ENCODE measurements at places on chromosomes 2 and 18.

- no peak for DNase-seq
These were observed 824.0 kb downstream of the SLC4A3 start for GRCh38 chr2:220451438-220451837.

DNA sequence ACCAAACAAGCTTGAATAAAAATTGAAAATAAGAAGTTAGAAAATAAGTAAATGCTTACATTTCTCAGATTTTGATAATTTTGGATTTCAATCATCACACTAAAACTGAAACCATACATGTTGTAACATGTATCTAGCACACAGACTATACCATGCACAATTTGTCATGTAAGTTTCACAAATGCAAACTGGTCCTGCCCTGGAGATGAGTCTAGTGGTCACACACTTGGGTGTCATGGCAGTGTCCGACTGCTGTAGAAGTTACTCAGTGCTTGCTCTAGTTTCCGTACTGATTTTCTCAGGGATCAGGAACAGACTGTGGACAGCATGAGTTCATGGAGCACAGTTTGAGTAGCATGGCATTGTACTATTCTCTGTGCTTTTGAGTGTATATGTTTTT is 182.9 kb upstream of the RMP24 start:
- DNase-seq = no peak

DNA sequence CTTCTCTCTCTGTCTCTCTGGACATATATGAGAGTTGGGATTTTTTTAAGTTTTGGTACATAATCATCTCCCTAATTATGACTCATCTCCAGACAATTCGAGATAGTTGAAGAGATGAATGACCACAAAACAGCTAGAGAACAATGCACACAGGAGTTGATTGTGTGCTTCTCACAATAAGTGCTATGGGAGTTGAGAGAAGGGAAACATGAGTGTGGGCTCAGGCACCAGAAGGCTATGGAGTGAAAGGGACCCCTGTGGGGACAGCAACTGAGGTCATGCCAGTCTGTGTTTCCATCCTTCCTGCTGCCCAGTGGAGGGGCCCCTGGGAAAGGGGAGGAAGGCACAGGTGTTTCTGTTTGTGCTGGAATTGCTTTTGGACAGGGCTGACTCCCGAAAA is 6.5 kb upstream of the YWHAQ start:
- no peak for DNase-seq

GRCh38 chr2:233654501-233654900 is 17.2 kb upstream of the UGT1A9 start:
- DNase-seq = no peak

DNA sequence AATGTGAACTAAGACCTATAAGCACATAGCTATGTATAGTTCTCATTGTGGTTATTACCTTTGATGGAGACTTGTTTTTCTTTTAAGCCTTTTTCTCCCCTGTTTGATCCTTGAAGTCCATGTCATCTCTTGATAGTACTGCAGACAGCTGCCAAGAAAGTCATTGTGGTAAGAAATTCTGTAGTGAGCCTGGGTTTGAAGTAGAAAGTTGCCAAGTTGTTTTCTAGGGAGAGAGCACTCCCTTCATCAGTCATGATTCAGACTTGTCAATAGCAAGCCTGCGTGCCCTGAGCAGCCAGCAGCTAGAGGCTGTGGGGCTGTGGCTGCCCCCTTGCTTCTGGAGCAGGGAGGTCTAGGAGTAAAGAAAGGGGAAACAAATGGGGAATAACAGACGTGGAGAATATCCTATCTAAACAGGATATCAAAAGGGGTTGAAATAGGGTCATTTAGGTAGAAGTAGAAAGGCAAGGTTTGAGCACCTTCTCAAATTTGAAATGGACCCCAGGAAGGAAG is 8.4 kb downstream of the SP5 start:
- DNase-seq = no peak

DNA sequence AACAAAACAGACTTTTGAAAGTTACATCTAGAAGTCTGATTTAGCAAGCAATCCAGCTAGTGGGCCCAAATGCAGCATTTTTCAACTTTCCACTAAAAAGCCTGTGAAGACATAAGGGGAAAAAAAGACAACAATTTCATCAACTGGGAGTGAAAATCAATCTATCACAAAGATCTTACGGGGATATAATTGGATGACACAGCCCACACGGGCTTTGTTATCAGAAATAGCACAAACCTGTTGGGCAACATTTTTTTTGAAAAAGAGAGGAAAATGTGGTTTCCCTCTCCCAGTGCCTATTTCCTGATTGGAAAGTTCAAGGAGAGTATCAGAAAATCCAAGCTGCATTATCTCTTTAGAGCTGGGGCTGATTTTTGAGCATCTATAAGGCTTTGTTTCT is 132.7 kb downstream of the EVA1A start:
- DNase-seq = no peak

DNA sequence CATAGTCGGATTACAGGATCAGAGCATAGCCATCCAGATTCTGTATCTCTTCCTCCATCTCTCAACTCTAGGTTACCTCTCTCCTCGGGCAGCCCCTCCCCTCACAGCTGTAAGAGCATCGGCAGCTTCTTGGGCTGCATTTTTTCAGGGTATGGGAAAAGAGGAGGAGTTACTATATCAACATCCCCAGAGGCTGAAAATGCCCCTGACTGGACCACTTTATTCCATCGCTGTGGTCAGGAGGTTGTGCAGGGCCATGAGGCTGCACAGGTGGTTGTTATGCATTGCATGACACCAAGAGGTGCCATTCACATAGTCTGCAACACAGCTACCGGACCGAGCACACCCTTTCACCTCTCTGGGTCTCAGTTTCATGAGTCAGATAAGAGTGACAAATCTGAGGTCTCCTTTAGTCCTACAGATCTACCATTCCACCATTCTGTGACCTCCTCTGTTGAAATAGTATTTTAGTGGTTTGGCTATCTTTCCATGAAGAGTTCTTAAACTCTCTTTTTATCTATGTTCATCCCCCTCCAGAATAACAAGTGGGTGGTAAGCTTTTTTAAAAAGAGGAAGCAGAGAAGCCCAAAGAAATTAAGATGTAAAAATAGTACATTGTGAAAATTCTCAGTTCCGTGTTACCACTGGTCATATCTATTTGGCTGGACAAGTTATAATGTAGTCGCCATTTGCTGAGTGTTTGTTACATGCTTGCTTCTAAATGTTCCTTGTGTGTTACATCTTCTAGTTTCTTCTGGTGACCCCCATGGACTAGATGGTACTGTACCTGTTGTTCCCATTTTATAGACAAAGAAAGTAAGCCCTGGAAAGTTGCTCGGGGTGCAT is 56.6 kb upstream of the SLC1A4 start:
- DNase-seq = no peak

DNA sequence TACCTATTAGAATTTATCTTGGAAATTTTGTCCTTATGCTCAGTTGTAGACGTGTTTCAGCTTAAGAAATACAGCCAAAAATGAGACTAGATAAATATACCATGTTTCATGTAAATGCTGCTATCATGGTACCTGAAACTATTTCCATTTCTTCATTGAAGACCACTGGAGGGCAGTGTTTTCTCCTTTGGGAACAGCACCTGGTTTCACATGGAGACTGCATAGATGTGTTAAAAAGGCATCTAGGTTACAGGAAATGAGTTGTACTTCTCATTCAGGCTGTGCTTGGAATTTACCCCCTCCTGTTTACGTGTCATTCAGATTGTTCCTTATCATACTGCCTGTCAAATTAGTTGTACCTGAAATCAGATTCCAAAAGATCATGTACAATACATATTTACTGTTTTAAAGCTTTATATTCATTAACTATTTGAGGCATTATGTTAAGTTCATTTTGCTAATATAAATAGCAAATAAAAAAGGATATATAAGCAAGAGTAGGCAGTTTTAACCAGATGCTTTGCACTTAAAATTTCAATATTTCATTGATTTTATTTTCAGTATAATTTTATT is 57.3 kb upstream of the PSMD14 start:
- DNase-seq = peak; percentile 45

DNA sequence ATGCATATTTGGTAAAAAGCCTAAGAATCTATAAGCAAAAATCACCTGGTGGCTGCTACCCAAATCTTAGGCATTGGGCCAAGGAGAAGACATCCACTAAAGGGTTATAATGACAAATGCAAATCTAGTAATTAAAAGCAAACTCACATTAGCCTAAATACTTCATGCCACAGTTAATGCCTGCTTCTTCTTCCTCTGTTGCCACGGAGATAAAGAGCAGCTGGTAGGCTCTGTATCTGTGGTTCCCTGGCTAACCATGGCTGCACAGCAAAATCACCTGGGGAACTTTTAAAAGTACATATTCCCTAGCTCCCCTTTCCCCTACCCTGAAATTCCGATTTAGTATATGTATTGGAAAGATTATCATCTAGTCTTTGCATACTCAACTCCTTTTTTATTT is 114.3 kb downstream of the LNPK start:
- no peak for DNase-seq

DNA sequence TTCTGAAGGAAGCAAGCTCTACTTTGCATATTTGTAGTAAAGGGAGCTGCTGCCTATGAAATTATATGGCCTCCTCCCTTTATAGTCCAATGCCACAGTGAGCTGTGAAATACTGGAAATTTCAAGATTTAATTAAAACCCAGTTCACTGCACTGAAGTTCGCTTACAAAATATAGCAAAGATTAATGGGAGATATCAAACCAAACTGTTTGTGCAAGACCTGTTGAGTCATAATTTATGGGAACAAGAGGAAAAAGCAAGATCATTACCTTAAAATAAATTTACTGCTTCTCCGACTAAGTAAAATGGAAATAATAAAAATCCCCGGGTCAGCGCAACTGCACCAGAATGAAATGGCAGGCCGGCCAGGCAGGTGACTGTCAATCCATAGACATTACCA is 215.5 kb upstream of the RAB6C start:
- DNase-seq = no peak

DNA sequence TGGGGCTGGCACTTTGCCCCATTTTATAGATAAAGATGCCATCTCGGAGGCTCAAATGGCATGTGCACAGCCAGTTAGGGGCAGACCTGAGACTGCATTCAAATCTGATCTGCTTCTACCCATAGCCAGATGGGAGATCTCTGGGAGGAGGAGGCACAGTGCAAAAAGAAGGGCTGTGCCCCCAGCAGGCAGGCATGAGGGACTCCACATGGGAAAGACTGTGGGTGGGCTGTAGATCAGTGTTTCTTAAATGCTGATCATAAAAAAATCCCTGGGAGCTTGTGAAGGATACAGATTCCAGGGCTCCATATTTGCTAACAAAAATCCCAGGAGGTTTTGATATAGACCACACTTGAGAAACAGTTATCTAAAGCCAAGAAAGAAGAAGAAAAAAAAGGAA is 15.2 kb downstream of the PAX8 start:
- DNase-seq = no peak

- no peak for DNase-seq
These were observed 499.4 kb downstream of the GALR1 start for GRCh38 chr18:77749089-77749488.

DNA sequence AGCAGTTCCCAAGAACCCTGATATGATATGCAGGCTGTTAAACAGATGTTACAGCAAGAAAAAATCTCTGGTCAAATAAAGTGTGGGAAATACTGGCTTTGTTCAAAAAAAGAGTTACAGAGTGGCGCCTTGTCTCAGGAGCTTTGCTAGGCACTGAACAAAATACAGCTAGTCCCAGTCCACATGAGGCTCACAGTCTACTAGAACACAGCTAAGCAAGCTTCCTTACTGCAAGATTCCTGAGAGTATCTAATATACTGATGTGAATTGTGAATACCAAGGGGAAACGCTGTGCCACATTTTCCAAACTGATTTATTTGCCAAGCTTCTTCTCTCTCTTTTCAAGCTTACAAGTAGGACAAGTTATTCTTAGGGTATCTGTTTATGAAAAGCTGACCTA is 188.8 kb upstream of the NABP1 start:
- DNase-seq = no peak

GRCh38 chr2:234747833-234748559 is 203.8 kb upstream of the SH3BP4 start:
- no peak for DNase-seq

DNA sequence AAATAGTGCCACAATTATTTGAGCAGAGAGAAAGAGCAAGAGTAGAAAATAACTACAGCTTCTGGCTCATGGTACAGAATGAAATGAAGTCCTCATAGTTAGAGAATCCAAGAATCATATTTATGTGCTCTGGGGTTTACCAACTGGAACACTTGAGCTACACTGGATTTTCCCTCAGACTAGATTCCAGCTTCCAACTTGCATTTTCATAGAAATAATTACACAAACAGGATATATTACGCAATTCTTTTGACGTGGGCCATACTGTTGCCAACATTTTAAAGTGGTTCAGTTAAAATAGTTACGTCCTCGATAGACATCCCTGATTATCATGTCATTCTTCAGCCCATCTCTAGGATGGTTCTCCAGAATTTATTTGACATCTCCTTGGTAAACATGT is 129.2 kb downstream of the ETAA1 start:
- DNase-seq = no peak

DNA sequence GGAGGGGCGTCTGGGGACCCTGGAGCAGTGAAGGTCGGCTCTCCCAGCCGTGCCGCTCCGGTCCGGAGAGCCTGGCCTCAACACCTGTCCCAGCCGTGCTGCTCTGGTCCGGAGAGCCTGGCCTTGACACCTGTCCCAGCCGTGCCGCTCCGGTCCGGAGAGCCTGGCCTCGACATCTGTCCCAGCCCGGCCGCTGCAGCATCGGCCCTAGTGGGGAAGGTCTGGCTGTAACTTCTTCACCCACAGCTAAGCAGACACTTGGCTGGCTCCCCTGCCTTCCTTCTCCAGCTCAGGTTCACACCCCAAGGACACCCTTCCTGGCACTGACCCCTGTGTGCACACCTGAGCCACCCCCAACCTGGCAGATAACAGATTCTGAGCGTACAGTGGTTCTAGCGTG is 4.6 kb downstream of the KCNG2 start:
- DNase-seq = no peak

- no peak for DNase-seq
These were observed 221.5 kb upstream of the CDH2 start for GRCh38 chr18:28398471-28398870.

- no peak for DNase-seq
These were observed 150.3 kb downstream of the UBE2E3 start for GRCh38 chr2:181130686-181131085.

DNA sequence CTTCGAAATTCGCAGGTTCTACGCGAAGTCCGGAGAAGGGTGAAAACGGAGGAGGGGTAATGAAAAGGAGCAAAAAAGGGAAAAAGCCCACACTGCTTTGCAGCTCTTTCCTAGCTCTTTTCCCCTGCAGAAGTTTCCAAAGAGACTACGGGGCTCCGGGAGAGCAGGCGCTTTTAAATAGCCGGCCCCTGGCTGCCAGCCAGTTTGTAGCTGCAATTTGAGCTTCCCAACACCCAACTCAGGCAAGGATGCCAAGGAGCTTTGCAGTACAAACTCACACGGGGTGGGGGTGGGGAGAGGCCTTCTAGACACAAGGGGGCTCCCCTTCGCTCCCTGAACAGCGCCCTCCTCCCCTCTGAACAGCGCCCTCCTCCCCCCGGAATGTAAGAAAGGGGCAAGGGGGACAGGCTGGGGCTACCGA is at the start of gene IGFBP5:
IGFBP5 (minus strand) TSS at position 149 of the 421 bp plus-strand sequence. CDS start 774 bp downstream, outside the sequence.
- DNase-seq = no peak

- DNase-seq = no peak
These were observed 129.4 kb downstream of the TCF4 start for GRCh38 chr18:55458456-55459203.
